ENCODE measurements at places on chromosomes 12 and 14.

DNA sequence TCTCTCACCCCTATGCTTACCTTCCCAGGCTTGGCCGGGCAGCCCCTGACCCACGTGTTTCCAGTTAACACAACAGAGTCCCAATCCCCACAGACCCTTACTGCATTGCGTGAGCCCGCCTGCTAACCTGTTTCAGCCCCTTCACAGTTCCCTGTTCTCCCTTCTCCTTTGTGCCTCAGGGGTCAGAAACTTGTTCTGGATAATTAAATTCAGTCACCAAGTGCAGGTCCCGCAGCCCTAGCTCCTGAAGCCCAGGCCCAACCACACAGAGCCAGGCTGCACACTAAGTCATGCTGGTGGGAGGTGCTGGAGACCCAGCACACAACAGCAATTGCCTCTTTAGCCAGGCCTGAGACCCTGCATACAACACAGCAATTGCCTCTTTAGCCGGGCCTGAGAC, 9.6 kb downstream of the ISM2 start:
- DNase-seq, result no peak

- no peak for DNase-seq
Measured at GRCh38 chr12:47247418-47247817, 167.7 kb upstream of the AMIGO2 start.

DNA sequence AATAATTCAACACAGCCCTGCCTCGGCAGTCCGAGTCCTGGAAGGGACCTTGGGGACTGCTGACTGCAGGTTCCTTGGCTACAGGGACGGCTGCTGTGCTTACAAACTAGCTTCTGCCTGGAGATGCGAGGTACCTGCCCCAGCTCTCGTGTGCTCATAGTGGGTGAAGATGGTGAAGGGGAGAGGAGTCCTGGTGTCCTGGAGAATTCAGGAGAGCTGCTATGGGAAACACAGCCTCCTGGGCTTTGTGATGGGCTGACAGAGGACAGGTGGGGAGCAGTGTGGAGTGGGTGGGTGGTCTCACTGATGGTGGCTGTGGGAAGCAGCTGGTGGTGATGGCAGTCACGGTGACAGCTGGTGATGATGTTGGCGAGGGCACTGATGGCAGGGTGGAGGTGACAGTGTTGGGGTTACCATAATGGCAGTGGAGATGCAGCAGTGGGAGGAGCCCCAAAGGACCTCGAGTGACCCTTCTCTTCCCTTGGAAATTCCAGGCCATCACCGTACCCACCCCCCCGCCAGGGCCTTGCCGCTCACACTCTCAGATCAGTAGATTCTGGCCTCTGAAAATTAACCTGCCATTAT, 32.8 kb downstream of the HVCN1 start:
- DNase-seq, result no peak

GRCh38 chr12:108525681-108526080, 10.6 kb downstream of the FICD start:
- no peak for DNase-seq

DNA sequence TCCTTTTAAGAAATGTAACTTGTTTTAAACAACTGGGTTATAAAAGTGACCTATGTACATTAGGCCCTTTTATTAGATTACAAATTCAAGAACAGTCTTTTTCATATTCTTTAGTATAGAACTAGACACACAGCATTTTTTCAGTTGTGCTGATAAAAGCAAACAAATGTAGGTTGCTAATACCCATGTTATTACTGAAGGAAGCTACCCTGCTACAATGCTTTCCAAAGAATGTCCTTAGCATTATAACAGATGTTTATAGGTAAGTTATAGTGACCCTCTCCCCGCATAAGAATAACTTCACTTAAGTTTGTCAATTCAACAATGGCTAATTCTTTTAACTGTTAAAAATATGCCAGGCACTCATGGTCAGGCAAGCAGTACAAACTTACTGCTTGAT, 17.9 kb downstream of the RTRAF start:
- DNase-seq, result no peak

GRCh38 chr12:50055831-50056638, 1.4 kb upstream of the ASIC1 start:
- DNase-seq, result peak; percentile 77

- no peak for DNase-seq
Measured at GRCh38 chr12:131164096-131164872, 210.6 kb downstream of the ADGRD1 start.

- DNase-seq, result peak; percentile 87
Measured at GRCh38 chr12:6533923-6534694, at the start of gene GAPDH. TSS of gene GAPDH (plus strand) at chr12:6534517. CDS start at chr12:6534833, 316 bp downstream.

- DNase-seq, result no peak
Measured at GRCh38 chr14:28877923-28878322, 111.3 kb downstream of the FOXG1 start.

DNA sequence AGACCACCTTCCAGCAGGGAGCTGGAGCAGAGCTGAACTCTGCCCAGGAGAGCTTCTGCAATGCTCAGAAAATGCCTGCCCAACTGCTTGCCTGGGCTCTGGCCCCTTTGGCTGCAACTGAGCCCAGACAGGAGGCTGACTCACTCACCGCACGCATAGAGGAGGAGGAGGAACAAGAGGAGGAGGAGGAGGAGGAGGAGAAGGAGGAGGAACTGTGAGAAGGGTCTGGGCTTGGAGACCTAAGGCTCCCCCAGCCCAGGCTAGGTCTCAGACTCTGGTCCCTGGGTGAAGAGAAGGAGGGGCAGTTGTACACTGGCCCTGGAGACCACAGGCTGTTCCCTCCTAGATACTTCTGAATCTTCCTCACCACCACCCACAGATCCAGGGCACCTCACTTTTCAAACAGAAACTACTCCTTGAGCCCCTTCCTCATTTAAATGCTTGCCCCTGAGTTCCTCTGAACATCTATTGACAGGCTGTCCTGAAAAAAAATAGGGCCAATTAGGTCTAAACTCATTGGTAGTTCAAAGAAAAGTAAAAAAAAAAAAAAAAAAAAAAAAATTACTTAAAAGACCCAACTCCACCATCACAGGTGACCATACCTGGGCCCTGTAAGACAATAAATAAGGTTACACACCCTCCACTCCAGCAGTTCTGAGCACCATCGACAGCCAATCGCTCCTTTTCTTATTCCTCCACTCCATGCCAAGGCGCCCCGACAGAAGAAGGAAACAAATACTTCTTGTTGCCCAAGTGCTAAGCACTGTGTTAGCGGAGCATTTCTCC, 674 bp downstream of the VDR start:
- DNase-seq, result peak; percentile 57

- no peak for DNase-seq
Measured at GRCh38 chr12:57010627-57011247, 4.4 kb upstream of the ZBTB39 start.

- DNase-seq, result no peak
Measured at GRCh38 chr12:13428538-13429265, 232.2 kb downstream of the EMP1 start.

- no peak for DNase-seq
Measured at GRCh38 chr12:67145692-67146091, 123.5 kb upstream of the CAND1 start.

DNA sequence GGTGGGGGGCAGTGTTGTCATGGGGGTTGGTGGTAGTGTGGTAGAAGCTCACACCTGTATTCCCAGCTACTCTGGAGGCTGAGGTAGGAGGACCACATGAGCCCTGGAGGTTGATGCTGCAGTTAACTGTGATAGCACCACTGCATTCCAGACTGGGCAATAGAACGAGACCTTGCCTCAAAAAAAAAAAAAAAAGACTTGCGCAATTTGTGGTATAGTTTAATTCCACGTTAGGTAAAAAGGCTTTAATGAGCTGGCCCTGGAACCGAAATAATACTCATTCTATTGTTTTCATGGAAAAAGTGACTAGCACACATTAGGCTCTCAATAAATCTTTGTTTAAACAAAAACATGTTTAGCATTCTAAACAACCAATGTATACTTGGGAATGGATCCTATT, 25.4 kb upstream of the NAP1L1 start:
- DNase-seq, result no peak

GRCh38 chr12:78641837-78642423, 222.6 kb upstream of the SYT1 start:
- DNase-seq, result no peak

DNA sequence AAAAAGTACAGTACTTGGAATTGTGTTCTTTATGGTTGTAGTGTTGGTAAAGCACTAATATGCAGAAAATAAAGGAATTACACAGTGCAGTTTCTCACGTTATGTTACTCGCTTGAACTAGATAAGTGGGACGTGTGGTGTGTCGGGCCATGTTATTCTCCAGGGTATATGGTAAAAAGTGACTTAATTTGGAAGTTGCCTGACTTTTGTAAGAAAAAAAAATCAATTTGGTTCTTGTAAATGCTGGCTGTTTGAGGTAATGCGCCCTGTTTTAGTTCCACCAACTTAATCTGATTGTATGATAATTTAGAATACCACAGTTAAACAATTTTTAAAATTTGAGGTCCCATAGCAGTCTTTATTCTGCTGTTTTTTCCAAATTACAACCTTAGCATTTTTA, 4.1 kb downstream of the ARF6 start:
- no peak for DNase-seq

GRCh38 chr12:47965581-47965980, 2.2 kb downstream of the TMEM106C start:
- no peak for DNase-seq

DNA sequence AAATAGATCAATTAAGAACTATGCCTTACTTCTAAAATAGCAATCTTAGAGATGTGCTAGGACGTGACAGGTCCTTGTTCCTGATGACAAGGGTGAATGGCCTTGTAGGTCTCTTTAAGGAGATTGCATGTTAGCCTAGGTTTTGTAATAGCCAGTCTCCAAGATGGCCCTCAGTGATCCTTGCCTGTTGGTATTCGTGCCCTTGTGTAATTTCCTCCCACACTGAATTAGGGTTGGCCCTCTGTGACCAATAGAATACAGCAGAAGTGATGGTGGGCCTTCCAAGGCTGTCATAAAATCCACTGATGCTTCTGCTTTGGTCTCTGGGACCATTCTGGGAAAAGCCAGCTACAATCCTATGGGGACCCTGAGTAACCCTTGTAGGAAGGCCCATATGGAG, 38.2 kb upstream of the SNX6 start:
- no peak for DNase-seq

- DNase-seq, result no peak
Measured at GRCh38 chr14:103862393-103862782, 15.0 kb upstream of the PPP1R13B start.

- DNase-seq, result no peak
Measured at GRCh38 chr12:80364056-80364455, 80.0 kb upstream of the PTPRQ start.

- no peak for DNase-seq
Measured at GRCh38 chr14:55545779-55546178, 34.2 kb upstream of the KTN1 start.

- no peak for DNase-seq
Measured at GRCh38 chr12:87270919-87271318, 758.3 kb downstream of the C12orf50 start.

- no peak for DNase-seq
Measured at GRCh38 chr12:118498171-118498570, 121.8 kb downstream of the SUDS3 start.
